ENCODE measurements at places on chromosomes 4 and X.

- DNase-seq: no peak
Measured at GRCh38 chr4:52713456-52713937, 37.7 kb downstream of the ERVMER34-1 start.

DNA sequence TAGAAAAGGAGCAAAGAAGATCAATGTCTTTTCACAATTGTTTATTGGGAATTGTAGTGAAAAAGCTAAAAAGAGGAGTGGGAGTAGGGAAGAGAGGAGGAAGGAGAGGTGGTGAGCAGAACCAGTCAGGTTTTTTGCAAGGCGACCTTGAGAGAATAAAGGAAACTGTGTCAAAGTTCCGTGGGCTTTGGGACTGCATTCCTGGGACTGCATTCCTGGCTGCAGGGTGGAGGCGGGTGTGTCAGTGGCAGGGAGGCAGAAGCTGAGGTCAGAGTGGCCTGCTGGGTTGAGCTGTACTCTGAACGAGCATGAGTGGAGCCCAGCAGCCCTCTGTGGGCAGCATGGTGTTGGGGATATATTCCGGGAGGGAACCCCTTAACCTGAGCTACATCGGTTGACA is 66.8 kb upstream of the UCP1 start:
- no peak for DNase-seq

DNA sequence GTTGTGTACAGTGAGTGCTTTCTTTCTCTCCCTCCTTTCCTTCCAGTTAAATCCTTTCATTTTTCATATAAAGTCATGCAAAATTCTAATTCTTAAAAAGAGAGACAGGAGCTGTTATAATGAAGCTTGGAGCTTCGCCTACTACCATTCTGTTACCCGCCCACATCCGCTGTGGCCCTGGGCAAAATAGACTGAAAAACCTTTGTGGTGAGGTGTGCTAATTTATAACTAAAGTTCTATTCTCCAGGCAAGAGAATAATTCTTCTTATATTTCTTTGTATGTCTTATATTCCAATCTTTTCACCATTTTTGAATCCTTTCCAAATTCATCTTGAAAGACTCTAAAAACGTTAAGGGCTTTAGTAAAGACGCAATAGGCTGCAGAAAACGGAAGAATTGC is 7.0 kb downstream of the QRFPR start:
- DNase-seq: no peak

DNA sequence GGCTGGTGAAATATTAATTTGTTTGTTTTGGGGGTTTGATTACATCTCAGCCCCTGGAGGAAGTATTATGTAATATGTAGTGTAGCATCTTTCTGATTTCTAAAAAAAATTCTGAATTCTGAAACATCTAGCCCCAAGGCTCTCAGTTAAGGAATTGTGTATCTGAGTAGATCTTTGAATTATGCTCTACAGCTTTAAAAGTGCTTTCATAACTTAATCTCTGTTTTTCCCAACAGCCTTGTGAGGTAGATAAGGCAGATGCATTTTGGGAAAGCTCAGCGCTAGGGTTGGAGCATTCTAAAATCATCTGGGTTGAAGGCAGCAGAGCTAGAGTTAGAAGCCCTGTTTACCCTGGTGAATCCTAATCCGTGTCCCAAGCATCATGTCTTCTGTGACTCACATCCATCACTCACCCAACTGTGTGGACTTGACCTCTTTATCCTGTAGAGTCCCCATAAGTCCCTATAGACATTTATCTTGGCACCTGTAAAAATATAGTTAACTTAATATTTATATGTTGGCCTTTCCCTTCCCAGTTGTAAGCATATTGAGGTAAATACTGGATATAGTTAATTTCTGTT is 49.8 kb downstream of the FNIP2 start:
- no peak for DNase-seq

DNA sequence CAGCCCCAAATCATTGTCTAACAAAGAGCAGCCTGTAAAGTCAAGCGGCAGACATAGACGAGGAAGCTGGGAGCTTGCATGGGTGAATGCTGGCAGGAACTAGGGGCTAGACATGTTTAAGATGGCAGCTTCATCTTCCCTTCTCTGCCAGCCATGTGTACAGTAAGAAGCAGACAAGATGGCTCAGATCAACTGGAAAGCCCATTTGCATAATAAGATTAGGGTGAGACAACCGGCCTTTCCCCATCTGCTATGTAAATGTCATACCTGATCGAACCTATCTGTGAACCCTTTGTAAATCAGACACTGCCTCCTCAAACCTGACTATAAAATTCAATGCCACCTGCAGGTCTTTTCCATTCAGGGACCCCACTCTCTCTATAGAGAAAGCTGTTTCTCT is 22.8 kb upstream of the HADH start:
- no peak for DNase-seq

DNA sequence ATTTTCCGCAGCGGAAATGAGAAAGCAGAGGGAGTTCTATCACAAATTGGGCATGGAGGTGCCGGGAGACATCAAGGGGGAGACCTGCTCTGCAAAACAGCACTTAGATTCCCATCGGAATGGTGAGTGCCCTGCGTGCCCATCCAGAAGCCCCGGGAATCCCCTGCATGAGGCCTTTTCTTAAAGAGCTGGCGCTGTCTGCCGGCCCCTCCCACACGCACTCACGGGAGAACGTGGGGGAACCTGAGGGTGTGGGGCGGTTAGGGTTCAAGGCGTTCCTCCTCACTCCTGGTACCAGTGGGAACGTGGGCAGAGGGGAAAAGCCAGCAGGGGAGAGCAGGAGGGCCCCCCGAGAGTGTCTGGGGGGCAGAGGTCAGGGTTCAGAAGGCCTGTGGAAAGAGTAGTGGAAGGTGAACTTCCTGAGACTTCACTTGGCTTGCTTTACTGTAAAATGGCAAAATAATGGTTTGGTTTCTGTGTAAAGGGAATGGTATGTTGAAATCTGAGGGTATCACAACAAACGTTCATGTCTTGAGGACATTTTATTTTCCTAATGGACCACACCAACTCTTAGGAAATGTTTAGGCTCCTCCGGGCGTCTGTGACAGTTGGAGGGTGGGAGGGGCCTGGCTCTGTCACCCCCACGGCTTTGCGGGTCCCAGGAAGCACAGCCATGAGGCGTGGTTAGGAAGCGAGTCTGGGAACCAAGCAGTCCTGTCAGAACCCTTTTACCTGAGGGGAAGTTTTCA is 38.0 kb downstream of the PCGF3 start:
- no peak for DNase-seq

DNA sequence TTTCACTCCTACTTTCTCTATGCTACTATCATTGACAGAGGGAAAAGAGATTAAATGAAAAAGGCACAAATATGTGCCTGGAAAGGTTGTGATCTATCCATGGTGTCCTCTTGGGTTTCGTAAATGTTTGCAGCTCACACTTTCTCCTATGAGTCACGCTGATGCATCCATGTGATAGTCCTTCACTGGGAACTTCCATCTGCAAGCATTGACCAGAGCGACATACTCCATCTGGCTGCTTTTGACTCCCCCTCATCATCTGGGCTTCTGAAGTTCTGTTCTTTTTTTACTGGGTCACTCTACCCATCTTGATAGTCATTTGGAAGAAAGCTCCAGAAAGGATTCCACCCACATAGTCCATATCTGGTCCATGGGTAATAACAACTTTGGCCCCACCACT is 84.7 kb upstream of the NDST3 start:
- no peak for DNase-seq

- no peak for DNase-seq
Measured at GRCh38 chrX:74304016-74304415, at the start of gene ZCCHC13. ZCCHC13 (plus strand) TSS chrX:74304180; CDS start chrX:74304267, 87 bp downstream.

DNA sequence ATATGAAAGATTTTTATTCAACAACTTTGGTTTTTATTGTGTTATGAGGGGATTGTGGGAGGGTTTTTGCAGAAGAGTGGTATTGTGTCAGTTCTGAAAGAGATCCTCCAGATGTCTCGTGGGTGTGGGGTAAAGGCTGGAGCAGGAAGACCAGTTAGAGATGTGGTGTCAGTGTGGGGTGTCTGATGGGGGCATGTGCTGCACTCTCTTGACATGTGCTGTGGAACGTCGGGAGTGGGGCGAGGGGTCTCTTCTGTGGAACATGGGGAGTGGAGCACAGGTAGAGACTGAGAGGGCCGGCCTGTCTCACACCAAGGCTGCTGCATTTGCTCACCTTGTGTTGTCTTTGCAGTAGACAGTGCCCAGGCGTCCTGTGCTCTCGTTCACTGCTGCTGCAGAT is 37.6 kb downstream of the FAM193A start:
- no peak for DNase-seq

GRCh38 chr4:20520901-20521300 is 179.4 kb upstream of the PACRGL start:
- DNase-seq: no peak
